ENCODE measurements at places on chromosomes 3 and 15. TPM values are rescaled to one million over a fixed set of nuclear protein-coding genes. Genes with fewer than 3 reads are reported as not detected.
A peak's percentile ranks its signal among the peaks of the same experiment; 100 is the strongest.

- DNase-seq = no peak
- no peak overlapping the region for H3K27ac ChIP-seq
These were observed 129.7 kb downstream of the TJP1 start for GRCh38 chr15:29692527-29692926.

The VGLL3 gene
- 0.05 TPM for total RNA-seq

DNA sequence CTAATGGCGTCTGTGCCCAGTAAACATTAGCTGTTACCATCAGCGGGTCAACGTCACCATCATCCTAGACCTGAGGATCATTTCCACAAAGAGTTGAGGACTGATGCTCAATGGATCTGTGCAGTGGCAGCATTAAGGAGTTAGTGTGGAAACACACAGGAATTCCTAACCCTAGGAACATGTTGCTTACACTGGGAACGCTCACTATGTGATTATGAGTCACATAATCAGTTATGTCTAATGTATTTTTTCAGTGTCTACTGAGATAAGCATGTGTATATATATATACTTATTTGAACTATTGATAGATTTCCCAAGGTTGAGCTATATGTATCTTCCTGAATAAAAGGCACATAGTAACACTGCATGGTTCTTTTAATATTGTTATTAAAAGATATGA lies 19.0 kb downstream of the ARNT2 start:
- H3K4me1 ChIP-seq = no peaks in the 10 kb centered on the region
- no peaks in the 10 kb centered on the region for H3K27me3 ChIP-seq
- no peak overlapping the region for H3K27ac ChIP-seq
- no peak overlapping the region for H3K4me3 ChIP-seq
- DNase-seq = no peak

The TMA7 gene
- 315 TPM for total RNA-seq

The LSMEM2 gene
- not detected for total RNA-seq

- H3K36me3 ChIP-seq = no peaks in the 10 kb centered on the region
- H3K27ac ChIP-seq = no peak overlapping the region
- no peaks in the 10 kb centered on the region for H3K27me3 ChIP-seq
- H3K4me1 ChIP-seq = no peaks in the 10 kb centered on the region
- DNase-seq = no peak
These were observed 102.1 kb upstream of the PEX5L start for GRCh38 chr3:180138871-180139270.

GRCh38 chr3:14216257-14217048 lies 37.8 kb downstream of the LSM3 start:
- H3K4me1 ChIP-seq = no peaks in the 10 kb centered on the region
- peak overlapping the region; percentile 26 for H3K4me3 ChIP-seq
- no peaks in the 10 kb centered on the region for H3K27me3 ChIP-seq
- no peaks in the 10 kb centered on the region for H3K36me3 ChIP-seq
- H3K27ac ChIP-seq = no peak overlapping the region

The CLDN16 gene
- total RNA-seq = 3.6 TPM

The CDC25A gene
- total RNA-seq = 34.4 TPM

GRCh38 chr3:63060412-63060811 lies 185.2 kb upstream of the CADPS start:
- H3K4me1 ChIP-seq = no peaks in the 10 kb centered on the region
- no peak overlapping the region for H3K27ac ChIP-seq
- no peak overlapping the region for H3K4me3 ChIP-seq
- no peaks in the 10 kb centered on the region for H3K27me3 ChIP-seq
- H3K36me3 ChIP-seq = no peaks in the 10 kb centered on the region
- no peak for DNase-seq

- no peaks in the 10 kb centered on the region for H3K27me3 ChIP-seq
- H3K27ac ChIP-seq = no peak overlapping the region
- H3K4me3 ChIP-seq = no peak overlapping the region
These were observed 44.9 kb upstream of the MANF start for GRCh38 chr3:51340013-51340829.

DNA sequence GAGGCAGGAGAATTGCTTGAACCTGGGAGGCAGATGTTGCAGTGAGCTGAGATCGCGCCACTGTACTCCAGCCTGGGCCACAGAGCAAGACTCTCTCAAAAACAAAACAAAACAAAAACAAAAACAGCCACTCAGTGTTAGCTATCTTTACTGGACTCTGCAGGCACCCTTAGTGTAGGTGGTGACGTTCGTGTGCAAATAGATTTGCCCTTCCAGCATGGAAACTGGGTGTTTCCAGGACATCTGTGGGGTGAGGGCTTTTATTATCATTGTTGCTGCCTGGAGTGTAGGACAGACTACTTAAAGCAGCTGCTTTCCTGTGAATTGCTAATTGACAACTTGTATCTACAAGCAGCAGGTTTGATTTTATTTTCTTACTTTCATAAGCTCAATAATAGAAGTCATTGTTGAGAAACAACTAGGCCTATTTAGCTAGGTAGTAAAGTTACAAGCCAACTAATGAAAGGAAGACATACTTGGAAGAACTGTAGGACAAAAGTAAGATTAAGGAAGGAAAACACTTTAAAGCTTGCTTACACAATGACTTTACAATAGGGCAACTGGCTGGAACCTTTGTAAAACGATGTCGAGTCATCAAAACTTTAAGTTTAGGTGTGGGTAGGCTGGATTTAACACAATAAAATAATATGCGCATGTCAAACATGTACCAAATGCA lies 25.4 kb upstream of the SPPL2A start:
- H3K4me1 ChIP-seq = no peaks in the 10 kb centered on the region
- H3K36me3 ChIP-seq = no peaks in the 10 kb centered on the region
- DNase-seq = no peak

GRCh38 chr3:123499322-123499721 lies 50.4 kb upstream of the ADCY5 start:
- H3K4me3 ChIP-seq = no peak overlapping the region
- DNase-seq = no peak
- H3K36me3 ChIP-seq = peaks cover 3% of the 10 kb centered on the region
- no peak overlapping the region for H3K27ac ChIP-seq

The TMEM45A gene
- 1.0 TPM for total RNA-seq

- H3K4me3 ChIP-seq = no peak overlapping the region
- H3K36me3 ChIP-seq = no peaks in the 10 kb centered on the region
- no peaks in the 10 kb centered on the region for H3K27me3 ChIP-seq
- no peak overlapping the region for H3K27ac ChIP-seq
- DNase-seq = no peak
- H3K4me1 ChIP-seq = peaks cover 12% of the 10 kb centered on the region
These were observed 6.5 kb downstream of the PLXNB1 start for GRCh38 chr3:48423241-48423882.

The GRM7 gene
- total RNA-seq = not detected

The COL7A1 gene
- total RNA-seq = 1.9 TPM

The OSBPL10 gene
- 0.24 TPM for total RNA-seq

GRCh38 chr15:57485869-57486268 lies 105.8 kb upstream of the MYZAP start:
- no peaks in the 10 kb centered on the region for H3K4me1 ChIP-seq
- DNase-seq = no peak

GRCh38 chr3:177220136-177220974 lies 23.1 kb upstream of the TBL1XR1 start:
- no peak for DNase-seq
- H3K36me3 ChIP-seq = no peaks in the 10 kb centered on the region
- H3K27me3 ChIP-seq = no peaks in the 10 kb centered on the region
- no peaks in the 10 kb centered on the region for H3K4me1 ChIP-seq
- H3K4me3 ChIP-seq = no peak overlapping the region

The LIPC gene
- not detected for total RNA-seq

DNA sequence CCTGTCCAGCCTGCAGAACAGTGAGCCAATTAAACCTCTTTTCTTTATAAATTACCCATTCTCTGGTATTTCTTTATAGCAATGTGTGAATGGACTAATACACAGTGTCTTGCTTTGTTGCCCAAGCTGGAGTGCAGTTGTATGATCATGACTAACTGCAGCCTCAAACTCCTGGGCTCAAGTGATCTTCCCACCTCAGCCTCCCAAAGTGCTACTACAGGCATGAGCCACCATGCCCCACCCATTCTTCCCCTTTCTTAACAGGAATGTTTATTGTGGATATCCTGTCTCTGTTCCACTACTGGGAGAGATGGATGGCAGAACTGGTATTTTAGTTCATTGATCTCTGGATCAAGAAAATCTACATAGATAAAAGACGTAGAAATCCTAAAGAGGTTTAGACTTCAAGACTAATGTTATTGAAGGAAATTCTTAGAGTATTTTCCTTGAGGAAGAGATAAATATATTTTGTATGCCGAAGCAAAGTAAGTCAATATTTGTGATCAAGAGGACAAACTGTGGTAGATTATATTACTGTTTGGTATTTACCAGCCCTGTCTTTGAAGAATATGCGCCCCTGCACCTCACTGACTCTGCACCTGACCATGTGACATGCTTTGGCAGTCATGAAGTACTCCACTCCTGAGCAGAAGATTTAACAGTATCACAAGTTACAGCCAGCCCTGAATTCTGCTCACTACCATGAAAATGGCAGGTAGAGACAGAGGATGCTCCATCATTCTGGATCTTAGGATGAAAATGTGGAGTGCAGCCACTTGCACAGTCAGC lies 42.9 kb downstream of the UACA start:
- no peaks in the 10 kb centered on the region for H3K36me3 ChIP-seq
- no peak overlapping the region for H3K27ac ChIP-seq
- H3K27me3 ChIP-seq = no peaks in the 10 kb centered on the region
- H3K4me3 ChIP-seq = no peak overlapping the region
- H3K4me1 ChIP-seq = no peaks in the 10 kb centered on the region
- no peak for DNase-seq

The TRAT1 gene
- total RNA-seq = 0.56 TPM

DNA sequence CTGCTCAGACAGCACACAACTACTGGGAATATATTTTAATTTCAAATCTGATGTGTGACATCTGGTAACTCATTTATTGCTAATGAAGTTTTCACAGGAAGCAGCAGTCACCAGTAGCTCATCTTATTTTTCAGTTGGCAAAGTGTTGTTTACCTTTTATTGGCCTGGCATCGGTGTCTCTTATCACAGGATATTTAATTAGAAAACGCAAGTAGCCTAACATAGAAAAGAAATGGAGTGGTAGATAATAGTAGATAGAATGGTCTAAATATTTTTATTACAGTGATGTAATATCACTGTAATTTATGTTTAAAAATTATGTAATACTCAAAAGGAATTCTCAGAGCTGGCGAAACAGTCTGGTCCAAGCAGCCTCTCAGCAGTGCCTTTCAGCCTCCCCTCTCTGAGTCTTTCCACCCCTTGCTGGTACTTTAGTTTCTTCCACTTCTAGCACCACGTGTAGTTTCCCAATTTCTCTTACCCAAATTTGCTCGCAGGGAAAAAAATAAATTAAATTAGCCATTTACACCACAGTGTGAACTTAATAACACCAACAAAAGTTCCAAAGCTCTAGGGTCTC lies 31.9 kb downstream of the AGTR1 start:
- H3K4me3 ChIP-seq = no peak overlapping the region
- H3K27me3 ChIP-seq = no peaks in the 10 kb centered on the region
- H3K36me3 ChIP-seq = no peaks in the 10 kb centered on the region

Measured in GM12878 (cell line).